ENCODE measurements at places on chromosomes 4 and X. TPM values are rescaled to one million over a fixed set of nuclear protein-coding genes. Genes with fewer than 3 reads are reported as not detected.

Gene SHROOM4
- total RNA-seq = 54.1 TPM

Gene CSAG1
- not detected for total RNA-seq

Gene F9
- not detected for total RNA-seq

Gene DRD5
- not detected for total RNA-seq

Gene TRPC5OS
- not detected for total RNA-seq

Gene PDE6B
- 1.1 TPM for total RNA-seq

Gene TMEM31
- not detected for total RNA-seq

Gene GAGE12H
- total RNA-seq = not detected

Gene ASB9
- 17.4 TPM for total RNA-seq

Gene PDCL2
- total RNA-seq = not detected
